Cortex of kidney (tissue), 1 donor: ENCODE measurements at places on chromosomes 12 and 14.

- no peak for DNase-seq
These were observed 16.4 kb upstream of the PRIMA1 start for GRCh38 chr14:93804654-93805053.

DNA sequence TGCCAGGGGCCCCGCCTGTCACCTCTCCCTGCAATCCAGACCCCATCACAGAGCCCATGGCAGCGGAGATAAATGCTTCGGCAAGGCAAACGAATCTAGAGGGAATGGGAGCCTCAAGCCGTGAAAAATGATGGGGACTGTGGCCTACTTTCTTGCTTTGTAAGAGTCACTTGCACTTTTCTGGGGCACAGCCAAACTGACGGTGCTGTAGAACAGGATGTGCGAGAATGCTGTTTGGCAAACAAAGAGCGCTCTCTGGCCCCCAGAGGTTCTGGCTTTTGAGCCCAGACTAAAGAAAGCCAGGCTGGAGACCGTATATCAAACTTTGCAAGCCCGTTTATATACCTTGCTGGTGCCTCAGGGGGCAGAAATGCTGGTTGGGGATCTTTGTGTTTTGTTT lies 108.7 kb downstream of the CACNA1C start:
- DNase-seq, result no peak

DNA sequence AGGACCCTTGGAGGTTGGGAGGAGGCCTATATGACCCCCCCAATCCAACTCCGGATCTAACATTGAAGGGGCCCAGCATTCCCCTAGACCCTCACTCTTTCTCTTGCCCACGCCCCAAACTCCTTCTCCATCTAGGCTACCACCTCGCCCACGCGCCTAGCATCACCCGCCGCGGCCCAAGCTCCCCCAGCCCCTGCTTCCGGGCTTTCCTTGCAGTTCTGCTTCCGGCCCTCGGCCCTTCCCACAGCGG lies 445 bp downstream of the CERS5 start:
- no peak for DNase-seq

- no peak for DNase-seq
These were observed 230.2 kb downstream of the EPS8 start for GRCh38 chr12:15558915-15559528.

- no peak for DNase-seq
These were observed 44.1 kb downstream of the ETV6 start for GRCh38 chr12:11693601-11694000.

GRCh38 chr14:97874394-97874793 lies 1077.2 kb downstream of the VRK1 start:
- no peak for DNase-seq

DNA sequence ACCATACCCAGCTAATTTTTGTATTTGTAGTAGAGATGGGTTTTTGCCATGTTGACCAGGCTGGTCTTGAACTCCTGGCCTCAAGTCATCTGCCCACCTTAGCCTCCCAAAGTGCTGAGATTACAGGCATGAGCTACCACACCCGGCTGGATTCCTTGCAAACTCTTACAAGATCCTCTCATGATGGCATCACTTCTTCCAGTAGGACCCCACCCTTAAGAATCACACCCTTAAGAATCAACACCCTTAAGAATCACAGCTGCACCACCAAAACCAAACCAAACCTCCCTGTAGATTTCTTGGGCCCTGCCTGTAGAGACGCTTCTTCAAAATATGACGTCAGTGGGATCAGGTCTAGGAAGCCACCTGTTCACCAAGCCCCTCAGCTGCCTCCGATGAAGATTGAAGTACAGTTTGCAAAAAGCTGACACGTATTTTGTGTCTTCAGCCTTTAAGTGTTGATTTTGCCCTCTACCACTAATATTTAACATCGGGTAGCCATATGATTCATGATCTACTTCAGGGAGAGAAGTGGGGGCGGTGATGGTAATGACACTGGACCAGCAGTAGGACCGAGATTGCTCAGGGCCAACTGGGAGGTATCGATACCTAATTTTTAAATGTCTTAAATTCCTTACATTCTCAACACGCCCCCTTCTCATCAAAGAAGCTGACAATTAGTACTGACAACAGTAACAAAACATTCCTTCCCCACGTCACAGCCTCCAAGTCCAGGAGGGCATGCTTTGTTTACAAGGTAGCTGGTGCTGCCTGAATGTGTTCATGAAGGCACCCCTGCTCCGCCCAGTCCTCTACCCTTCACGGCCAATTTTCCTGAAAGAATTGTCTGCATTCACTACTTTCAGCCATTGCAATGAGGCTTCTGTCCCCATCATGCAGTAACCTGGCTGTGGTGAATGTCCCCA lies 57.2 kb downstream of the ESRRB start:
- no peak for DNase-seq

DNA sequence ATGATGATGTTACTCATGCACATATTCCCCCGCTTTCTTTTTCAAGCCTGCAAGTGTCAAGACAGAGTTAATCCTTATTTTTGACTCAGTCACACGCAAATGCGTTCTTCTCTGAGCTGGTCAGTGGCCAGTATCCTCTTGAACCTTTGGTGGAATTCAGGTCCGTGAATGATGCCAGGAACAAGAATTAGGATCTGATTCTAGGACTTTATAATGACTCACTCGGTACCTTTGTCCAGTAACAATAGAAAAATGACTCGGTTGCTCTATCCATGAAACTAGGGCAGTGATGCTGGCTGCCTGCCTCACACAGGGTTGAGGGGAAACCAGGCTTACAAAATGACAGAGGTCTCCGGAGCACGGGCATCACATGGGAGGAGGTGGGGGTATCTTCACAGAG lies 185.8 kb upstream of the NUDT4 start:
- DNase-seq, result no peak

DNA sequence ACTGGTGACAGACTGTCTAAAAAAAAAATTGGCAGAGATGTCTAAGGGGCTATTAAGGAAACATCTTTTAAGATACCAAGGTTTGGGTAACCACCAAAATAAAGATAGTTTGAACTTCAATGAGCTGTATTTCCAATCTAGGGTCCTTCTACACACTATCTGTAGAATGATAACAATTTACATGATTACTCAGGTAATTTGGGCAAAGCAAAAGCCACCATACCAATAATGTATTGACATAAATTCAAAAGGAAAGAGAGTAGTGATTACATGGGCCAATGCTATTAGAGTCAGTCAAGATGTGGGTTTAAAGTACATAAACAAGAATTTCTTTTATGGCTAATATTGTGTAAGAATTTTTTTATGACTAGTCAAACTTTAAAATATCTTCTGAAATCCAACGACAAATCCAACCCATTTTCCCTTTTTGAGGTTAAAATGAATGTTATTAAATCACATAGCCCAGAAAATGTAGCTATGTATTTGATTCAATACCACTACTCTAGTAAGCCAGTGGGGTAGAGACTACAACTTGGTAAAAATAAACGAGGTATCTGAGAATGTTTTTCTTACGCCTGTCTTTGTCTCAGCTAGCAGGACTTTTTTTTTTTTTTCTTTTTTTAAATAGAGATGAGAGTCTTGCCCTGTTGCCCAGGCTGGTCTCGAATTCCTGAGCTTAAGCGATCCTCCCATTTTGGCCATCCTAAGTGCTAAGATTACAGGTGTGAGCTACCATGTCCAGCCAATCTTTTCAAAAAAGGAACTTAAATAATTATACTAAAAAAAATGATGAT lies 10.4 kb downstream of the PNN start:
- no peak for DNase-seq

DNA sequence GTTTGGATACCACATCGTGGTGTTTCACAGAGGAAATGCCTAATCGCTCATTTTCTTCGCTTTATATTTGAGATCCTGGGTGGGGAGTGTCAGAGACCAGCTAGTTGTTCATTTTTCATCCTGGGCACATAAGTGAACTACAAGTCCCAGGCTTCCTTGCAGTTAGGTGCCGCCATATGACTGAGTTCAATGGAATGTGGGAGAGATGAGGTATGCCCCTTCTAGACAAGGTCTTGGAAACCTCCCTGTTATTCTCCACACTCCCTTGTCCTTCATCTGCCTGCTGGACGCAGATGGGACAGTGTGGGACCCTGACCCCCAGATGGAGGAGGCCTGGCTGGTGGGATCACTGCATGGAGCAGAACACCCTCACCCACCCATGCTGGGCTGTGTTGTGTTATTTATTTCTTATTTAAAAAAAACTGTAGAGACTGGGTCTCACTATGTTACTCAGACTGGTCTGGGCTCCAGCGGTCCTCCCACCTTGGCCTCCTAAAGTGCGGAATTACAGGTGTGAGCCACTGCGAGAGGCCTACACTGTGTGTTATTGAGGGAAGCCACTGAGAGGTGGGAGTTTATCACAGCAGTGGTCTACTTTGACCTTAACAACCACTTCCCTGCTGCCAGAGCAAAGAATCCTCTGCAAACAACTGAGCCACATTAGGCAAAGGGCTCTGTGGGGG lies 42.9 kb upstream of the VRK1 start:
- no peak for DNase-seq

DNA sequence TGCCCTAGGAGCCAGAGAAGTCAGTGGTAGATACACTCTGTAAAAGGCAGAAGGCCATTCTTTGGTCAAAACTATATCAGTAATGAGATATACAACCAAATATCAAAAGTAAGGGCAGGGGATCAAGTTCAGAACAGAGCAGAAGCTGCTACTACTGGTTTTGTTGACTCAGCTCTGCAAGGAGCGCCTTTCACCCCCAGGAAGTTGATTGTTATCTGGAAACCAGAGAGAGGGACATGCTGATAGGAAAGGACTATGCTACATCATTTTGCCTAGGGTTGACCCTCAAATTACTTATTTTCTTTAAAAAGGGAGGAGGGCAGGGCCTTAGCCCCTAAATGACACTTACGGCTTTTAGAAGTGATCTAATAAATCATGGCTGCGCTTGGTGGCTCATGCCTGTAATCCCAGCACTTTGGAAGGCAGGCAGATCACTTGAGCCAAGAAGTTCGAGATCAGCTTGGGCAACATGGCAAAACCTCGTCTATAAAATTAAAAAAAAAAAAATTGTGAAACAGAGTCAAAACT lies 194.0 kb downstream of the KLHL28 start:
- DNase-seq, result no peak

- DNase-seq, result no peak
These were observed 192.8 kb downstream of the NTF3 start for GRCh38 chr12:5624486-5625272.

DNA sequence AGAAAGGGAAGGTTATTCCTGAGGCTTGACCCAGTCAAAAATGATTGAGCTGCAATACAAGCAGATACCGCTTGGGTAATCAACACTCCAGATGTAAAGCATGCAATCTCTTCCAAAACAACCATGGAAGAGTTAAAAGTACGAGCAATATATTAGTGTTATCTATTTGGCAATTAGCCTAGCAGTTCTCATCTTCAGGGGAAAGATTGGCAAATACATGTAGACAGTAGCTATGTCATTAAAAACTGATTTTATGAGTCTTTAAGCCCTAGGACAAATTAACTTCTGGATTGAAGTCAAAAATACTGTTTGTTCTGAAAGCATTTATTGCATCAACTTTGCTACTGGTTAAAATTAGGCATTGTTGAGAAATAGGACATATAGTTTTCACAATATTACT lies 9.3 kb upstream of the GYS2 start:
- no peak for DNase-seq

GRCh38 chr12:104785886-104786285 lies 172.2 kb downstream of the SLC41A2 start:
- DNase-seq, result no peak

DNA sequence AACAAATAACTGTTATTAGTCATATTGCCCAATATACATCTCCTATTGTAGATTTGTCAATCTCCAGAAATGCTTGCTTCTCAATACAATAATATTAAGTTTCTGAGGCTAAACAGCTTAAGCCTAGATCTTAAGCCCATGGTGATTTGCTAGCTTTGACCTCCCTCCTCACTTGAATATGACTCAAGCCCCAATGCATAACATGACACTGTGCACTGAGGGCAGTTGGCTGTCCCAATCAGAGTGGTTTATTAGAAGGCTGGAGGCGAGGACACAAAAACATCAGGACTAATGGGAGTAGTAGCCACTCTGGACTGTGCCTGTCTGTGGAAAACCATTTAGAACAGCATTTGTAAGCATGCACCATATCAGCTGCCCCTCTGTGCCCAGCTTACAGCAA lies 81.1 kb upstream of the GTF2A1 start:
- no peak for DNase-seq

DNA sequence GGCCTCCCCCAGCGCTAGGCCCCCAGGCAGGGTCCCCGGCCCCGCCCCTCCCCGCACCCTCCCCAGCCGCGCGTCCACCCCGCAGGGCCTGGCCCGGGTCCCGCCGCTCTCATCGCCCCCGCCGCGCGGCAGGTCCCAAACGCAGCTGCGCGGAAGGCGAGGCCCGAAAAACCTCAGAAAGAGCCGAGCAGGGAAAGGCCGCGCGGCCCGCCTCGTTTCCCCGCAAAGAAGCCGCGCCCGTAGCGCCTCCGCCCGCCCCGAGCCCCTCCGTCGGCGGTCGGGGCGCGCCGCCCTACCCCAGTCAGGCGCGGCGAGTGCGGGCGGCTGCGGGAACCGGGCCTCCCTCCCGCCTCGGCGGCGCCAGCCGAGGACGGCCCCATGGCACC lies 324 bp downstream of the POLE start:
- no peak for DNase-seq

DNA sequence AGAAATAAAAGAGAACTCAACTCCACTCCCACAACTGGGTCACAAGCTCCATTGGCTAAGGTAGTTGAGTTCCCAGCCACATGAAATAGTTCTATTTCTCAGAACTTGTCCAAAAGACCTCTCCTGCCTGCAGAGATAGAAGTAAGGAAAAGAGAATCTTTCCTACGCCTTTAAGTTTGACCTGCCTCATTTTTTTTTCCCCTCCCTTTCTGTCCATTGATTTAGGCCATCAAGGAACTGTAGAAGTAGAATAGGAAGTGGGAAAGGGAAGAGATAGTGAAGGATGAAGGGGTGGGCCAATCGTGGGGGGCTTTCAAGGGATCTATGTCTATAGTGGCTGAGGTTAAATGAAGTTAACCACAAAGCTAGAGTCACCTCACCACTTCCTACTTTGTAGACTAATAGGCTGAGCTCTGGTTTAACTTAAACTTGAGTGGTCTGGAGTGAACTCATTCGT lies 13.9 kb upstream of the NUDT4 start:
- no peak for DNase-seq

- no peak for DNase-seq
These were observed 103.4 kb downstream of the PAWR start for GRCh38 chr12:79587368-79587767.

GRCh38 chr12:95528431-95528830 lies 22.8 kb downstream of the USP44 start:
- no peak for DNase-seq

GRCh38 chr14:104350463-104351185 lies 212.2 kb downstream of the KIF26A start:
- DNase-seq, result no peak

GRCh38 chr12:66837311-66837627 lies 158.4 kb upstream of the GRIP1 start:
- DNase-seq, result no peak

DNA sequence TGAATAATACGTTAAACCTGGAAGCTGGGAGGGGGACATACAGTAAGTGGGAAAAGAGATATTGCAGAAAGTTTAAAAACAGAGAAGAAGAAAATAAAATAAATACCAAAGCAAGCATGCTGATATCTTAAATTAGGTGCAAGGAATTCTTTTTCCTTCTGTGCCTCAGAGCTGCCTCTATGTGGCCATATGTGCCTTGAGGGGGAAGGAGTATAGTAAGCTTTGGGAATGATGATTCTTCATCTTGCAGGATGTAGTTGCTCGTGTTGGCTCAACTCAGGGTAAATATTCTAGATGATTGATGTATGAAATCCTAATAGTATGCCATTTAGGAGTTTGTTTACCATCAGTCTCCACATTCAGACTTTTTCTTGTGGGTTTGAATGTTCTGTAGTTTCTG lies 251.4 kb downstream of the RGS6 start:
- DNase-seq, result no peak

- DNase-seq, result no peak
These were observed 2.0 kb downstream of the ZBTB25 start for GRCh38 chr14:64501411-64502171.
